ENCODE measurements at places on chromosomes 5 and 9.
A peak's percentile ranks its signal among the peaks of the same experiment; 100 is the strongest.

- no peak for DNase-seq
Observed at GRCh38 chr5:17355586-17356346, 138.3 kb downstream of the BASP1 start.

DNA sequence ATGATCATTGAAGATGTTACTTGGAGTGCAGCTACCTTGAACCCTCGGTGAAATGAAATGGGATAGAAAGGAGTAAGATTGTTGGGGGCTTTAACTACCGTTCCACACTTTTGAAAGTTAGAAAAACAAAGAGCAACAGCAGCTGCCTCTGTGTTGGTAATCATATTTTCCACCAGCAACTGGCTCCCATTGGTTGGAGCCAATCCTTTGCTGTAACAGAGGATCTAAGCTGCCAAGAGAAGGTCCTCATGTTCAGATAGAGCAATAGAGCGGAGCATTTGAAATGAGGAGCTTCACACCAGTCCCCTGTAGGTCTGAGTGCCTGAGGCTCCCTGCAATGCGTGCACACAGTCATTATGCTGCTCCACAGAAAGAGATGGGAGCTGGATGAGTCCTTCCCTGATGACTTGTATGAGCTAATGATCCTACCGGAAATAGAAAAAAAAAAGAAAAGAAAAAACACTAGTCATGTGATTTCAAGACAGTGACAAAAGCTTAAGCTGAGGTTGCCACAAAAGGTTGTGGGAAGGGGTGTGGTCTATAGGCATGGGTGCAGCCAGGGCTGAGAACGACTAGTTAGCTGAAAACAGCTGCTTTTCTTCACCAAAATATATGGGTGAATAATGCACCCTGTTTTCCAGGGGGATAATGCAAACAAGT is 300.7 kb downstream of the MLLT3 start:
- no peak for DNase-seq

DNA sequence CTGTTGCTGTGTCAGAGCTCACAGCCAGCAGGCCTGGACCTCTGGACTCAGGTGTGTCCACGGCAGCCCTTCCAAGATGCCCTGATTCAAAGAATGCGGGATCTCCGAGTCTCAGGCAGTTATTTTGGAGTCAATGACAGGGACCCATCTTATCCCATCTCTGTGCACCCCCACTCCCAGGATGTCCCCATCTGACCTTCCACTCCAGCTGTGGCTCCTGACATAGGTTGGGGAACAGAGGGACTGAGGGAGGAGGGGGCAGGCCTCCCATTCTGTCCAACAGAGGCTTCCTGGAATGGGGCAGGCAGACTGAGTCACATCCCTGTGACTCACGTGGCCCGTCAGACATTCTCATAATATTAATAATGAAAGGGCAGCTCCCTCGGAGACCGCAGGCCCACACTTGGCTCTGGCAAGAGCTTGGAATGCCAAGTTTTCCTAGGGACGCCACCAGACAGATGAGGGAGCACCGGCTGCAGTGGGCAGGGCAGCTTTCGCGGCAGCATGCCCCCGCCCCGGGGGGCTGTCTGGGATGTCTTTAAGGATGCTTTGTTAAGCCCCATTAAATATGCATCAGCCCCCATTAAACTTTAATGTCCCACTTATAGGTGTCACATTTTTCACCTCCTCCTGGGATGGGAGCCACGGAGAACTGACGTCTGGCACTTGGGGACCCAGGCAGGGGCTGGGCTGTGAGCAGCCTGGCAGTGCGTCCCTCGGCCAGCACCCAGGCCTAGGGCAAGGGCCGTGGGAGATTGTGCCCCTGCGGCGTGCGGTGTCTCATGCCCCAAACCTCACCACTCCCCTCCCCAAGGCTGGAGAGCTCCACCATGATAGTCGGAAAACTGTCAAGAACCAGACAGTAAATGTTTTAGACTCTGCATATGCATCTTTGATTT is 23.6 kb upstream of the FIBCD1 start:
- no peak for DNase-seq

GRCh38 chr5:107990881-107991810 is 320.4 kb upstream of the EFNA5 start:
- DNase-seq, result no peak

DNA sequence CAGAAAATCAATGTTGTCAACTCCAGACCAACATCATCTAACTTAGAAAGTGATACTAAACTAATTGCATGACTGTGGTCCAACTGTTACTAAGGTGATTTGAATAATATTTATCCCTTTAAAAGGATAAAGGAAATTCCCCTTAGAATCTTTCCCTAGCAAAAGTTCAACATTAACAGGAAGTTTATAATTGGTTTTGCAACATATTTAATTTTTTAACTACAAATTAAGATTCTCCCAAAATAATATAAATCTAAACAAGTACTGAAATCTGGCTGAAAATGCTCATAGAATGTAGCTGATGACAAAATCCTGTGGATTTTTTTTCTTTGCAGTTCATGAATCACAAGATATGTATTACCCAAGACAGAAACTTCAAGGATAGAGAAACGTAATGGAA is 151.4 kb downstream of the LPAR1 start:
- DNase-seq, result no peak

DNA sequence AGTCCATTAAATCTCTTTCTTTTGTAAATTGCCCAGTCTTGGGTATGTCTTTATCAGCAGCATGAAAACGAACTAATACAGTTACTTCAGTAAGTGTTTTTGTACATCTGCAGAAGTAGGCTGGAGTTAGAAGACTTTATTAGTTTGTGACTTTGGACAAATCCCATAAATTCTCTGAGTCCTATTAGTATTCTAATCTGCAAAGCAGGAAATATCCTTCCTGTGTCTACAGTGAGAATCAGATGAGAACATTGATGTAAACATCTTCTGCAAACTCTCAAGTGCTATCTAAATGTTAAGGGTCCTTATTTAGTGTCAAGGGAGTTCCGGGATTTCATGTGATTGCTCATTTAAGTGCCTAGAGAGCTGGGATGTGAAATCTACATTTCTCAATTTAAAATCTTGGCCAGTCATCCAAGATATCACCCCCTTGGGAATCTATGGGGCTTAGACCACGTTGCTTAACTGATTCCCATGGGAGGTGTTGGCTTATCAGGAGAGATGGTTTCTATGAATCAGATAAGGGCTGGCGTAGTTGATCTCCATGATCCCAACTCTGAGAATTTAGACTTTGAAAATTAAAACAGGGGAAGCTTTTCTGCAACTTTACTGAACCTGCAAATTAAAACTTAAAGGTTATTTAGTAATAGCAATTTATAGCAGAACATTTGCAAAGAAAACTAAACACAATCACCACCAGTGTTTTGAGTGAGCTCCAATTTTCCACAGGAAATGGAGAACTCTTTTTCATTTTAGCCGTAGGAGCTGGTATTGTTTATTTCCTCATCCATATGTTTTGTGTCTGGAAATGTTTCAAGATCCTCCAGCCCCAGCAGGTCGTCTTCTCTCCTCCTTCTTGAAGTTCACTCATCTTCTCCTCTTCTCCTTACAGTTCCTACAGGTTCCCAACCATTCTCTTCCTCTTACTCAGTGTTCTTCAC is 241.6 kb upstream of the CD180 start:
- no peak for DNase-seq

- no peak for DNase-seq
Observed at GRCh38 chr9:84636436-84636835, 33.1 kb upstream of the NTRK2 start.

DNA sequence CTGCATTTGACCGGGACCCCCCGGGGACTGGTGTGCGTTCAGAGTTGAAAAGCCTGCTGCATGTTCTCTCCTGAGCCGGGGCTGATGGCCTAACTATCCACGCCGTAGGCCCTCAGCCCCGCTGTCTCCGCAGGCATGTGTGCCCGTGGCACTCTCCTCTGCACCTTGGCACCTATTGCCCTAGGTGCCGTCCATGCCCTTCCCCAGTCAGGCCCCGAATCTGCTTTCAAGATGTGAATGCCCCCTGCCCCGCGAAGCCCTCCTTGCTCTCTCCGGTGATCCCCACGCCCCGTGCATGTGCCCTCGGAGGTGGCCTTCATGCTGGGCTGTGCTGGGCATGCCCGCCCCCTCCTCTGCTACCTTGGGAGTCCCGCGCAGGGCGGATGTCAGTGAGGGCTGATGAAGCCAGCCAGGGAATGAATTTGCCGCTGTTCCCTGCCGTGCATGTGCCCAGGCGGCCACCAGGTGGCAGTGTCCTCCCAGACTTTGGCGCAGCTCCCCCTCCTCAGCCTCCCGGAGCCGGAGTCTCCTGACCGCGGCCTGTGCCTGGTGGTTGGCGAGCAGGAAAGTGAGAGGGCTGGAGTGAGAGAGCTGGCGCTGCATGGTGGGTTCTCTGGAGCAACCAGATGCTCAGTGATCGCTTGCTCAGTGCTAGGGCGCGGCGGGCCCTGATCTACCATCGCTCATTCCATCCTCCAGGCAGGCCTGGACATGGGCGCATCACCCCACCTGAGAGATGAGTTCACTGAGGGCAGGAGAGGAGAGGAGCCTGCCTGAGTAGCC is 112.9 kb upstream of the LMX1B start:
- peak; percentile 92 for DNase-seq

DNA sequence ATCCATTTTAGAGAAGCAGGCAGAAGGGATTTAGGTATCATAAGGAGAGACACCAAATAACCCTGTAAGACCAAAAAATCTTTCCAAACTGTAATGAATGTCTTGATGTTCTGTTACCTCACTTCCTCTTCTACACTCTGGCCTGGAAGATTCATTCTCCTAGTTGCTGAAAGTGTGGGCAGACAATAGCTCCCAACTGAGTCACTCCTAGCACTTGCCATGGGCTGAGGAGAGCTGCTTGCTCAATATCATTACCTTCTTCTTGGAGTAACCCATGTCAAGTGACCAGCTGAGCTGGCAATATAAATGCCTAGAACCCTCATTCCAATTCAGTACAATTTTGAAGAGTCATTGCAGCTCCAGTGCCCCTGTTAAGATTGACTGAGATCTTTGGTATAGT is 1985.5 kb upstream of the CDH6 start:
- no peak for DNase-seq

DNA sequence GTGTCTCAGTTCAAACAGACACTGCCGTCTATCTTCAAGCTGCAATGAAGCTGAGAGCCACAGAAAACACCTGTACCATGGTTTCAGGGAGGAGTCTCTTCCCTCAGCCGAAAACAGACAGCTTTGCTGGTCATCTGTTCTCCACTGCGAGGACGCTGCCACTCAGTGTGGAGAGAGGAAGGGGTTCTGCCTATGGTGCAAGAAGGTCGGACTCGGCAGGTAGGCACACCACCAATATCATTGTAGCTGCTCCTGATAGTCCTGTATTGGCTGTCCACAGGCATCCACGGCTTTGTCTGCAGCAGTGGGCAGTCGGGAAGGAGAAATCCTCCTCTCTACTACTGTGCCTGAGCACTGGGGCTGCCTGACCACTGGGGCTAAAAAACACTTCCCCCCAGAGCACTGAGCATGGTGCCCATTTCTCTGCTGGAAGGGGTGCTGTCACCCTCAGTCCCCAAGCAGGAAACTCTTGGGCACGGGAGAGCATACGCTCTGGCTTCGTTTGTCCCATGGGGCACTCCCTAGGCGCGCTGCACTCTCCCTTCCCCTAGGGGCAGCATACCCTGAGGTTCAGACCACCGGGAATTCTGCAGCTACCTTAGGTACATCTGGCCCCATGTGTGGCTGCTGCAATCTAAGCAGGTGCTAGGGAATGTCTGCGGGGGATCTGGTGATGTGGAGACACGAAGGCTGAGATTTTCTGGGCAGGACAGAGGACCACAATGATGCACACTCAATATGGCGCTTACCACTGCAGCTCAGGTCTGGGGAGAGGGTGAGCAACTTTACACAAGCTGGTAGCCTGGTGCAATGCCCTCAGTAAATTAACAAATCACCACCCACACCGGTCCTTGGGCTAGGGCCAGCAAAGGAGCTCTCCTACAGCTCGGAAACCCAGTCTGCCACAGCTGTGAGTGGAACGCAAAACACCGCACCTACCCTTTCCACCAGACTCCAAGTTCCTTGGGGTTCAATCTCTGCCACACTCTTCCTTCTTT is 880.9 kb upstream of the SEMA6A start:
- peak; percentile 56 for DNase-seq

DNA sequence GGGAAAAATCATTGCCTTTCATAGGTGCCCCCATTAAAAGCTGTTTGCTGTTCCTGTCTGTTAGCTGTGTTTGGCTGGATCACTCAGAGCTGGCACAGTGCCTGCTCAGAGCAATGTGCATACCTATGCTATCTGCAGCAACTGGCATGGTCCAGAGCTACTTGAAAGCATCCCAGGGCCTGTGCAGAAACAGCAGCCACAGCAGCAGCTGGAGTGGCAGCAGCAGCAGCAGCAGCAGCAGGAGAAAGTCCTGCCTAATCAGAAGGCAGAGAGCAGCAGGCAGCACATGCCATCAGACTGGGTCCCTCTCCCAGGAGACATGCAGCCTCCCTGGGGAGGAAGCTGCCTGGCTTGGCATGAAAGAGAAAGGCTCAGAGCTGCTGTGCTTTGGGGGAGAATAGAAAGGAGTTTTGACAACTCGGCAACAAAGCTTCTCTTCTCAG is 243.8 kb upstream of the WWC1 start:
- DNase-seq, result no peak

DNA sequence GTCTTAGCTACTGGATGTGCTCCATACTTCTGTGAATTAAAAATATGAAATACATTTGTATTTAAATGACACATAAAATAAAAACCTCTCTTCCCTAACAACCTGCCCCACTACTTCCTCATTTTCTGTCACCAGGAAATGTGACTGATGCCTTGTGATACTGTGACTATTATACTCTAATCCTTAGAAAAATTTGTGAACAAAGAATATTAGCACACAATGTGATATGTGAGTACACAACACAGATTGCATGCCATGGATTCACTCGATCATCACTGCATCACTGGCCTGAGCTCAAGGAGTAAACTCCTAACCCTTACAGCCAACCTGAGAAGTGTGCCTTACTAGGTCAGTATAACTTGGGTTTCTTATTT is 281.0 kb downstream of the EFNA5 start:
- no peak for DNase-seq

GRCh38 chr5:125421006-125421405 is 674.6 kb upstream of the ZNF608 start:
- no peak for DNase-seq

- no peak for DNase-seq
Observed at GRCh38 chr5:101915554-101915953, 380.5 kb downstream of the SLCO4C1 start.

- peak; percentile 88 for DNase-seq
Observed at GRCh38 chr9:136062657-136063439, 32.2 kb downstream of the NACC2 start.
